ENCODE measurements at places on chromosomes 3 and 15.

DNA sequence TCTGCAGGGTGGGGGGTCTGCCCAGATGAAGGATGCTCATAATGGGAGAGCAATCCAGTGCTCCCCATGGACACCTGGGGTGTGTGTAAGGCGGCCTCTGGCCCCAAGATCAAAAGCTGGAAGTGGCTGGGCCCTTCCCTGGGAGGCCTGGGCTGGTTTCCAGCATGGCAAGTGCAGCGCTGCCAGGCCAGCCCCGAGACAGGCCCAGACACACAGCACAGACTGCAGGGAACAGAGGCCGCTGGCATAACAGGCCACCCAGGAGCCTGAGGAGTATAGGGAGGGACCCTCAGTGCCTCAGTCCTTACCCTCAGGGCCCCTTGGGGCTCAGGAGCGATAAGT, 10.0 kb downstream of the ITPKA start:
- DNase-seq = no peak

DNA sequence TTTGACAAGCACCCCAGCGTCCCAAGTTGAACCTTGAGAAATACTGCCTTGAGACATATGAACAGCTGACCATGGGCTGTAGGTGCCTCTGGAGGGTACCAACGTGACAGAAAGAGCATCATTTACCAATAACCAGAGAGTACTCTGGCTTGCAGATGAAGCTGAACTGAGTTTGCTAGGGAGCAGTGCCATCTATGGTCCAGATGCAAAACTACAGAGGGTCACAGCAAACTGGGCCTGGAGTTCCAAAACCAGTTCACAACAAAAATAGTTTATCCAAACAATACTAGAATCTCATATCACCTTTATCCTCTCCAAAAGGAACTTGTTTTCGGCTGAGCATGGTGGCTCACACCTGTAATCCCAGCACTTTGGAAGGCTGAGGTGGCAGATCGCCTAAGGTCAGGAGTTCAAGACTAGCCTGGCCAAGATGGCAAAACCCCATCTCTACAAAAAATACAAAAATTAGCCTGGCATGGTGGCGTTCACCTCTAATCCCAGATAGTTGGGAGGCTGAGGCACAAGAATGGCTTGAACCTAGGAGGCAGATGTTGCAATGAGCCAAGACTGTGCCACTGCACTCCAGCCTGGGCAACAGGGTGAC, 69.3 kb downstream of the CHAC1 start:
- DNase-seq = peak; percentile 1

GRCh38 chr3:13215940-13216546, 142.8 kb upstream of the IQSEC1 start:
- DNase-seq = no peak

- no peak for DNase-seq
These were observed 44.8 kb downstream of the CMTM8 start for GRCh38 chr3:32283304-32283703.

GRCh38 chr3:53705774-53706173, 140.4 kb downstream of the CHDH start:
- no peak for DNase-seq

- no peak for DNase-seq
These were observed 246.2 kb downstream of the FAM43A start for GRCh38 chr3:194931865-194932264.

- no peak for DNase-seq
These were observed 5.0 kb upstream of the HES1 start for GRCh38 chr3:194130807-194131589.

DNA sequence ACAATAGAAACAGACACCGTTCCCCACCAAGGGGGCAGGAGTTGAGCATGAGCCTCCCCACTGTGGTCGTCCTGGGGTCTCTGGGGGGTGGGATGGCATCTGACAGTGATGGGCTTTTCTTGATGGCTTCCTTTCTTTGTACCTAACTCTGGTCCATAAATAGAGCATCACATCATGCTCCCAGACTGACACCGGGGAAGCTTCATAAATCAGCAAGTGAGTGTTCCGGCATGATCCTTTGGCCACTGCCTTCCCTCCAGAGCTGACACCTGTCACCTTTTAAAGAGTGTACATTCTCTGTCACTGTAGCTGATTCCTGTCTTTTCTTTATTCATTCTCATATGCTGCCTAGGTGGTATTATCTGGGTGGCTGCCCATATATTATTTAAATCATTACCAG, 129.9 kb downstream of the ROBO2 start:
- no peak for DNase-seq

- DNase-seq = no peak
These were observed 102.7 kb downstream of the ROBO2 start for GRCh38 chr3:77142578-77142977.

- DNase-seq = no peak
These were observed 75.5 kb downstream of the PEX5L start for GRCh38 chr3:179961071-179961702.

DNA sequence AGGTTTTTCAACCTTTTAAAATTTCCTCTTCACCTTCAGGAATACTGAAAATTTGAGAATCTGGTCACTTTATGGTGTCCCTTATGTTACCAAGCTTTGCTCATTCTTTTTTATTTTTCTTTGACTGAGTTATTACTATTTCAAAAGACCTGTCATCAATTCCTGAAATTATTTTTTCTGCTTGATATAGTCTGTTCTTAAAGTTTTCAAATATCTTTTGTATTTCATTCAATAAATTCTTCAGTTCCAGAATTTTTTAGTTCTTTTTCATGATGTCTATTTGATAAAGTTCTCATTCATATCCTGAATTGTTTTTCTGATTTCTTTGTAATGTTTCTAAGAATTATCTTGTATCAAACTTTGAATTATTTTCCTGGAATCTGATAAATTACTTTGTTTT, 63.9 kb downstream of the UQCC5 start:
- DNase-seq = no peak

DNA sequence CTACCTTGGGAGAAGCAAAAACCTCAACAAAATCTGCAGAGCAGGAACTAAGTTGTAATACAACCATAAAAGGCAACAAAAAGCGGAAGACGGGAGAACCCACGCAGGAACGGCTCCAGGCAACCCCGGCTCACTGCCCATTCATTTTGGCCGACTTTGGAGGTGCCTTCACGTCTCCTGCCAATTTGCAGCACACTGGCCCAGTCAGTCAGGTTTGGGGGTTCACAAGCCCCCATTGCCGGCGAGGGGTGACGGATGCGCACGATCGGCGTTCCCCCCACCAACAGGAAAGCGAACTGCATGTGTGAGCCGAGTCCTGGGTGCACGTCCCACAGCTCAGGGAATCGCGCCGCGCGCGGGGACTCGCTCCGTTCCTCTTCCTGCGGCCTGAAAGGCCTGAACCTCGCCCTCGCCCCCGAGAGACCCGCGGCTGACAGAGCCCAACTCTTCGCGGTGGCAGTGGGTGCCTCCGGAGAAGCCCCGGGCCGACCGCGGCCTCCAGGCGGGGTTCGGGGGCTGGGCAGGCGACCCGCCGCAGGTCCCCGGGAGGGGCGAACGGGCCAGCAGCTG, 463 bp downstream of the TERC start:
- DNase-seq = peak; percentile 53

- no peak for DNase-seq
These were observed 19.7 kb upstream of the THUMPD3 start for GRCh38 chr3:9343115-9343514.

- no peak for DNase-seq
These were observed 52.1 kb downstream of the FSIP1 start for GRCh38 chr15:39730552-39730951.

DNA sequence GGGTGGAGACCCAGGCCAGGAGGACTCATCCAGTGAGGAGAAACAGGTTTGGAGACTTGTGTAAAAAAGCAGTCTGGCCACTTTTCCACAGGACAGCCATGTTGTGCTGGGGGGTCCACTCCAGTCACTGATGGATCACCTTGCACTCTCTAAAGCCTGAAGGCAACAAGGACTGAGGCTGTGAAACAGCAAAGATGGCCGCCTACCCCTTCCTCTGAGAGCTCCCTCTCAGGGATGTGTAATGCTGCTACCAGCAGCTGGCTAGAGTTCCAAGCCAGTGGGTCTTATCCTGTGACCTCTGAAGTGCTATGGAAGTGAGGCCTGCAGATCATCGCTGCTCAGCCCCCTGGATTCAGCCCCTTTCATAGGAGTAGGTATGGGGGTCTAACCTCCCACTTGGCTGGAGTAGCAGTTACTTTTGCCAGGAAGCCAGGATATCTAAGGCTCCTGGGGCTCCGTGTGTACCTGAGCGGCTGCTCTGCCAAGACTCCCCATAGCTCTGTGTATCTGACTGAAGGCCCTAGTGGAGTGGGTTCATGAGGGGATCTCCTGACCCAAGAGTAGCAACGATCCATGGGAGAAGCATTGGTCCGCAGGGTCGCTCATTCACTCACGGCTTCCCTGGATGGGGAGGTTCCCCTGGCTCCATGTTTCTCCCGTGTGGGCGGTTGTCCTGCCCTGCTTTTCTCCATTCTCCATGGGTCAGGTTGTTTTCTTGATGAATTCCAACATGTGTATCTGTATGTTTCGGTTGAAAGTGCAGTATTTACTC, 69.9 kb upstream of the TNFSF10 start:
- DNase-seq = no peak

DNA sequence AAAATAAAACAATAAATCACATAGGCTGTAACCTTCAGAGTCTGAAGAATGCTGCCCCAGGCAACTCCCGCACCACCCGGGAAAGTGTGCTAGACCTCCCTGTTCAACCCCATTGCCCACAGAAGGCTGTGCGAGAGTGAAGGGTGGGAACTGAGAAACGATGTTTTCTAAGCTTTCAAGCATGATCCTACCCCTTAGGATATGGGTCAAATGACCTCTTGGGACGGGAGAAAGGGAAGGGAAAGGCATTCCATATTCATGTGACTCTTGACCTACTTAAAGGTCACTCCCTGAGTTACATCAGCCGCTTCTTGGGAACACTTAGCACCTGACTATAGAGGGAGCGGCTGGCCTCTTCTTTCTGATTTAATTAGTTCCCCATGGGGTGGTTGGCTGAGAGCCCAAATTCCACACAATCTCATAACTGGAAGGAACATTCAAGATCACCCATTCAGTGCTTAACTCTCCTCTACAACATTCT, 114.7 kb upstream of the SLC24A5 start:
- no peak for DNase-seq

- DNase-seq = no peak
These were observed 20.1 kb downstream of the RFT1 start for GRCh38 chr3:53109891-53110771.

DNA sequence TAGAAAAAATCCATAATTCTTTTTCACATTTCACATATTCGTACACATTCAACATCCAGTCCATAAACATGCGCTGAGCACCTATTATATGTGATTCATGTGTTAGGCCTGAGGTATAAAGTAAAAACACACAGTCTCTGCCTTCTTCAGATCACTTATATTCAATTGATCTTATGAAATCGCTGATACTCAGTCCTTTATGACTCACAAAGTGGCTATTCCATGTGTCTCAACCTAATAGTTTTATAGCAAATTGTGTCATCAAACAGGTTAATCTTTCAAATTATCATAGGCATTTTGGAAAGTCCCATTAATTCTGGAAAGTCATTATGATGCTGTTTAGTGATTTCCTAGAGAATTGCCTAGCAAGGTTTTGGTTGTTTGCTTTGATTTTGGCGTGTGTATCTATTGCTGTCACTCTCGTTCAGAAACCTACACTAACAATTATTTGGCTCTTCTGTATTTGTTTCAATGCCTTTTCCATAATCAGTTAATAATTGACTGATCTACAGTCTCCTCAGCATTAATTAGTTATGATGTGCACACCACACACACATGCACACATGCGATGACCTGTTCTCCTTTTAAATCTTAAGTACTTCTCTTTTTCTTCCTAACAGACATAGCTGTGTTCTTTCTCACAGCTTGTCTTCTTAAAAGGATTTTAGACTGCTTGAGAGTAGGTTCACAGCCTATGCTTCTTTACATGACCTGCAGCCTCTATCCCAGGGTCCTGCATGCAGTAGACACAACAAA, 353.1 kb downstream of the MECOM start:
- no peak for DNase-seq

DNA sequence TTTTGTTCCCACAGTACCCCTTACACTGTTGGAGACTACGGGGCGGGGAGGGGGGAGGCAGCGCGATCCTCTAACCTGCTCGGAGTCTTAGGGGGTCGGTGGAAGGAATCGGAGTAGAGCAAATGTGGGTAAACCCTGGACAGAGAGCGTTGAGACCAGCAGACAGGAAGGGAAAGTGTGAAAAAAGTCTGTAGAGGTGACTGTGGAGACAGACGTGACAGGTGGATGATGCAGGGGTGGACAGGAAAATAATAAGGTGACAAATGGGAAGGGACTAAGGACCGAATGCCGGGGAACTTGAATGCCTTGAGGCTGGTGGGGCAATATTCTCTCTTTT, 424 bp downstream of the EAF2 start:
- no peak for DNase-seq

DNA sequence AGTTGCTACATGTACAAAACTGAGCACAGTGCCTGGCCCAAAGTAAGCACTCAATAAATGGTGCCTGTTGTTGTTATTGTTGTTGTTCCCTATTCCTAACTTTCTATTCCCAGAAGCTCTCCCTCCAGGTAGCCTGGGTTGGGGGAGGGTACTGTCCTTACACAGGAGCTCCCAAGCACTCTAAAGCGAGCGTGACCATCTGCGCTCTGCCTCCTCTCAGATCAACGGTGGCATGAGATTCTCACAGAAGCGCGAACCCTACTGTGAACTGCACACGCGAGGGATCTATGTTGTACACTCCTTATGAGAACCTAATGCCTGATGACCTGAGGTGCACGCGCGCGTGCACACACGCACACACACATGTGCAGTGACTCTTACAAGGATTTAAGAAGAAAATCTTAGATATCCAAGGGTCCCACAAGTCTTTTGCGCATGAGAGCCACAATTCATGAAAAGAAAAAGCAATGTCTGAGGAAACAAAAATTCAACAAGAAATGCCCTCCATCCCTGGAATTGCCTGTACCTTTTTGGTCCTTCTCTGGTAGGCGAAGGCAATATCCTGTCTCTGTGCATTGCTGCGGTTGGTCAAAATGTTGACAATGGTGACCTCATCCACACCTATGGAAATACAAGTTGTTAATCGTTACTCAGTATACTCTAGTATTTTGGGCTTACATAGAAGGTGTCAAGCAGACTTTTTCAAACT, 33.7 kb downstream of the ANXA2 start:
- no peak for DNase-seq

- DNase-seq = no peak
These were observed 494.1 kb downstream of the GABRG3 start for GRCh38 chr15:27464941-27465612.

DNA sequence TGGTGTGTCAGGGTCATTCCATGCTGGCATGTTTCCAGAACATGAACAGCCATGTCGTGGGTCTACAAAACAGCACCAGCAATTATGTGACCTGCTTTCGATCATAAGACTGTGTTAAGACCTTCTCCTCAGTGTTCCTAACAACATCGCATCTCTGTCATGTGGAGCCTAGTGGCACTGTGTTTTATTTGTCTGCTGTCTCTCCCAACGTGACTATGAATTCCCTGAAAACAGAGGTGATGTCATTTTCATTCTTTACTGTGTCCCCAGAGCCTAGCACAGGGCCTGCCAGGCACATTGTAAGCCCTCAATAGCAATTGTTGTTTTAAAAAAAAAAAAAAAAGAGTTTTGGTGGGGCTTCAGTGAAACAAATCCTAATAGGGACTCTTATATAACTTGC, 94.2 kb upstream of the IL12A start:
- no peak for DNase-seq

- DNase-seq = no peak
These were observed at the start of gene ACTC1 for GRCh38 chr15:34795267-34796081. Gene ACTC1 (minus strand): TSS chr15:34795549. CDS start chr15:34794808, 741 bp downstream.

All from stimulated activated CD4-positive, alpha-beta T cell treated with anti-CD3 and anti-CD28 coated beads, TNF-alpha, amount 100 ng/mL, for 48 hours (primary cell).